ENCODE measurements at places on chromosomes 1 and 21. TPM values are rescaled to one million over a fixed set of nuclear protein-coding genes. Genes with fewer than 3 reads are reported as not detected.
A peak's percentile ranks its signal among the peaks of the same experiment; 100 is the strongest.

Gene NMNAT1
- polyA plus RNA-seq = 7.1 TPM

DNA sequence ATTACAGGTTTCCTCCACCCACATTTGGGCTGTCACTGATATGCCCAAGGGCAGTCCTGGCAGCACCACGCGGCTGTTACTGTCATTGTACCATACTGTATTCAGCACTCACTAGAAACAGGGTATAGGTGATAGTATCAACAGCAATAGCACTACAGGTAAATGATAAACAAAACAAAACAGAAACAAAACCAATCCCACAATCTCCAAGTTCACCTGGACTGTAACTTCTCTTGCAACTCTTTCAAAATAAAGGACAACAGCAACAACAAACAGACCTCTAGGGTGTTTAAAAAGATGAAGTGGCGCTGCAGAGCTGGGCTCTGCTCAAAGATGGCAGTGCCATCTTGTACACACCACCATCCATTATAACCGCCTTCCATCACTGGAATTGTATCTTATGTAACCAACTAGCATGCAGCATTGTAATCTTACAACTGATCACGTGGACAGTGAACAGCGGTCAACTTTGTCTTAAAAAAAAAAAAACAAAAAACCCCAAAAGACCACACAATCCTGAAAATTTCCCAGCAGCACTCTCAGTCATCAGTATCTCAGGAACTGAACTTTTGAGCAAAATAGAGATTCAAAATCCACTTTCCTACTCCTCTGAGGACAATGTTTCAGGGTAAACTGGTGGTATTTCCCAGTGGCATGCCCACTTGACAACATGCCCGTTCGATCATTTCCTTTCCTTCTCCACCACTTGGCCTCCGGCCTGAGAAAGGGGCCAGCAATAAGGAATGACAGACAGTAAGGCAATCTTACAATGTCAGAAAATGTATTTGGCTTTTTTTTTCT is 3.8 kb downstream of the IRF2BP2 start:
- peak; percentile 33 for DNase-seq
- H3K27ac ChIP-seq = peak overlapping the region; percentile 99
- H3K4me3 ChIP-seq = peak overlapping the region; percentile 99
- H3K4me1 ChIP-seq = peaks cover 75% of the 10 kb centered on the region
- H3K36me3 ChIP-seq = no peaks in the 10 kb centered on the region

Gene RAB3B
- polyA plus RNA-seq = not detected

Gene DTL
- 1.4 TPM for polyA plus RNA-seq

DNA sequence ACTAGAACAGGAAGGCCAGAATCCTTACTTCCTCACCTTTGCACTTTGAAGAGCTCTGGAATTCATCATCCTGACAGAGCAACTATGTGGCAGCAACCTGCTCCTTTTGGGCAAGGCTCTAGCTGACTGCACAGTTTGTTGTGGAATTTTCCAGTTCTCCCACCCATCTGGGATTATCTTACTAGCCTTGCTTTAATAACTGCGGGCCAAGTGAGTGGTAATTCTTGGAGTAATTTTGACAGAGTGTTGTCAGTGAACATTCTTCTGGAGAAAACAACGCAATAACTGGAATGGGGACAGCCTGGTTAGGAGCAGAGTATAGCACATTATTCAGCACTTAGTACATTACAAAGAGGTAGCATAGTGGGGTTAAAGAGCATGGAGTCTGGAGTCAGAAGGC is 75.3 kb downstream of the NTMT2 start:
- no peak overlapping the region for H3K4me3 ChIP-seq
- no peaks in the 10 kb centered on the region for H3K4me1 ChIP-seq
- no peaks in the 10 kb centered on the region for H3K36me3 ChIP-seq
- DNase-seq = no peak
- no peak overlapping the region for H3K27ac ChIP-seq

GRCh38 chr1:193335806-193336428 is 149.5 kb upstream of the B3GALT2 start:
- no peak for DNase-seq
- no peak overlapping the region for H3K4me3 ChIP-seq
- no peaks in the 10 kb centered on the region for H3K4me1 ChIP-seq
- H3K27me3 ChIP-seq = peaks cover 3% of the 10 kb centered on the region

- H3K27me3 ChIP-seq = peaks cover 43% of the 10 kb centered on the region
- H3K27ac ChIP-seq = peak overlapping the region; percentile 98
- H3K4me3 ChIP-seq = peak overlapping the region; percentile 95
- H3K4me1 ChIP-seq = peaks cover 55% of the 10 kb centered on the region
- no peak for DNase-seq
These were observed 12.2 kb upstream of the SPEN start for GRCh38 chr1:15835205-15835740.

DNA sequence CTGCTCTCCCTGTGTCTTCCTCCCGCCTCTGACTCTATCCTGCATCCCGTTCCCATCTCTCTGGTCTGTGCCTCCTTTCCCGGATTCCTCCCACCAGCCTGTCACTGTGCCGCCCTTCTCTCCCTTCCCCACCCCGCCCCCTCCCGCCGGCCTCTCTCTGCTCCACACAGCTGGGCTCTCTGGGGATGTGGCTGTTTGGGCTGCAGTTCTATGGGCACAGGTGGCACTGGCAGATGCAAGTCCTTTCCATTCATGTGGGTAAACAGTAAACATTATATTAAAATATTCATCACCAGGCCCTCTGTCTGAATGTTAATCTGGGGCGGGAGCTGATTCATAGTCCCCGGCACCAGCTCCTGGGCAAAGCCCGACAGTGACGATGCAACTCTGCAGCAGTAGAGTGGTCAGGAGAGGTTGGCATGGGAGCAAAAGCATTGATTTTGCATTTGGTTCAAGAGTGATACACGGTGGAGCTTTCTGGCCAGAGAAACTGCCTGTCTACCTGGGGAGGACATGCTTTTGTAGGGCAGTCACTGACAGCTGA is 249.3 kb downstream of the TNR start:
- H3K27me3 ChIP-seq = peaks cover 11% of the 10 kb centered on the region
- no peak overlapping the region for H3K27ac ChIP-seq
- no peak overlapping the region for H3K4me3 ChIP-seq
- DNase-seq = no peak
- no peaks in the 10 kb centered on the region for H3K4me1 ChIP-seq

DNA sequence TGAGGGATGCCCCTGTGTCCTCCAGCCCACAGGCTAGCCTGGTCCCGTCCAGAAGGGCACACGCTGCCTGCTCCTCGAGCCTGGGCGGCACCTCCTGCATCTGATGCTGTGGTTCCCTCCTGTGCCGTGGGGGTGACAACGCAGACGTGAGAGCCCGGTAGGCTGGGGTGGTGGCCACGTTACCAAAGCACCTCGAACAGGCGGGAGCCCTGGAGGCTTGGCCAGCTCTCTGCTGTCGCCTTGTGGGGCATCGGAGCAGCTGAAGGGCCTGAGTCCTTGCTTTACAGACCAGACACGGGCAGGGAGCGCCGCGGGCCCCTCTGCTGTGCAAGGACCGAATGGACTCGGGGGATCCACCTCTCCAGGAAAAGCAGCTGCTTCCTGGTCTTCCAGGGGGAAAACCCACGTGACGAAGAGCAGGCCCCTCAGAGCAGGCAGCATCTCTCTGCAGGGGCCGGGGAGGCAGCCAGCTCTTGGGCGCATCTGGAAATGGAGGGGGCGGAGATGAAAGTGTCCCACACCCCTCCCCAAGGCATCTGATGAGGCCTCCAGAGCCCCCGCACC is 133.3 kb downstream of the NPHP4 start:
- no peaks in the 10 kb centered on the region for H3K36me3 ChIP-seq
- no peaks in the 10 kb centered on the region for H3K27me3 ChIP-seq
- no peak overlapping the region for H3K4me3 ChIP-seq
- H3K4me1 ChIP-seq = no peaks in the 10 kb centered on the region
